Renal cortical epithelial cell (primary cell): ENCODE measurements at places on chromosomes 5 and 9. TPM values are rescaled to one million over a fixed set of nuclear protein-coding genes. Genes with fewer than 3 reads are reported as not detected.

The CDX1 gene
- total RNA-seq, result not detected in 2 replicates

The ADGRV1 gene
- 0.35 and 0.55 TPM in 2 replicates for total RNA-seq

The NR3C1 gene
- 40.0 and 42.0 TPM in 2 replicates for total RNA-seq

DNA sequence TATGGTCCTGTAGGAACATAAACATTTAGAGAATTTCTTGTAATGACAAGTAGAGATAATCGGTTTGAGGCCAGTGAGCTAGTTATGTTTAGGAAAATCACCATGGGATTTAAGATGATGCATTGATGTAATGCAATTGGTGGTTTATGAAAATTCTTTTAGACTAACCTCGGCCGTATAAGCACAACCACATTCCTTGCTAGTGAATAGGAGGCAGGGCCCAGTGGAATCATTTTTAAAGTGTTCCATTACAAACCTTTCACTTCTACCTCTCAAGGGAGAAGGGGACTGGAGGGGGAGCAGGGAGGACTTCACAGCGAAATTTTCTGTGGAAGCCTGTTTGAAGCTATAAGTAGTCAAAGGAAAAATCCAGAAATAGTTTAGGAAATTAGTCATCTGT, 71.8 kb upstream of the NFIL3 start:
- DNase-seq, result peak; percentile 28

DNA sequence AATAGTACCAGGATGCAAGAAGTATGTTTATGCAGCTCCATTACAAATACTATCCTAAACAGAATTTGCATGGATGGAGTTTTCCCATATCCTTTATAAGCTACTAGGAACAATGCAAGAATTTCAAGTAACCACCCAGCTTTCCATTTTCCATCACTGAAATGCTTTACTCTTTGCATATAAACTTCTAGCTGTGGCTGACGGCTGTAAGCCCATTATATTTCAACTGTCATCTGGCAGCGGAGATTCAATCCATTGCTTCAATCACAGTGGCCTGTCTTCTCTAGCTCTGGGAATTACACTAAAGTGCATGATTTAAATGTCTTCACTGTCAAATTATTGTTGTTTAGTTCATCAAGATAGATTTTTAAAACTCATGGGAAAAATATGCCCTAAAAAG, 64.2 kb upstream of the PAM start:
- no peak for DNase-seq

DNA sequence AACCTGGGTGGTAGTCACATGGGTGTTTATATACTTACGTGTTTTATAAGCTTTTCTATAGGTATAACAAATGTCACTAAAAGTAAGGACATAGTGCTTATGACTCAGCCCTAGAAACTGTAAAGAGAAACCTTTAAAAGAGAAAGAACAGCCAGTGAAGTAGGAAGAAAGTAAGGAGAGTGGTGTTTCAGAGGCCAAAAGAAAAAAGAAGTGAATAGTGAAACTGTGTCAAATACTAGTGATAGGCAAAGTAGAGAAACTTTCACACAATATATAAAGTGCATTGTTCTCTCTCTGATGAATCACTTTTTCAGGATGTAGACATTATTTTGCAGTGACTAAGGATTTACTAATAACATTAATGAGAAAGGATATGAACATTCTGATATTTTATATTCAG, 74.2 kb upstream of the SUSD1 start:
- DNase-seq, result peak; percentile 11
